ENCODE measurements at places on chromosomes 7 and 10. TPM values are rescaled to one million over a fixed set of nuclear protein-coding genes. Genes with fewer than 3 reads are reported as not detected.
A peak's percentile ranks its signal among the peaks of the same experiment; 100 is the strongest.

DNA sequence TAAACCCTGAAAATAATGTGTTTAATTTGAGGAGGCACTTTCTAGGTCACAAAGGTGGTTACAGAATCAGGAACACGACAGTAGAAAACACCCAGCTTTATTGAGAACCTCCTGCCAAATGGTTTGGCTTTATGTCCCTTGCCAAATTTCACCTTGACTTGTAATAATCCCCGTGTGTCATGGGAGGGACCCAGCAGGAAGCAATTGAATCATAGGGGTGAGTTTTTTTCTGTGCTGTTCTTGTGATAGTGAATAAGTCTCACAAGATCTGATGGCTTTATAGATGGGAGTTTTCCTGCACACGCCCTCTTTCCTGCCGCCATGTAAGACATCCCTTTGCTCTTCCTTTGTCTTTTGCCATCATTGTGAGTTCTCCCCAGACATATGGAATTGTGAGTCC lies 193.8 kb upstream of the KLF6 start:
- DNase-seq: no peak

OPALIN gene
- not detected for total RNA-seq

CEP55 gene
- 19.6 TPM for total RNA-seq

GRCh38 chr7:118590107-118590506 lies 365.6 kb downstream of the ANKRD7 start:
- DNase-seq: no peak

- no peak for DNase-seq
Observed at GRCh38 chr7:25187932-25188331, 40.4 kb downstream of the NPVF start.

DNA sequence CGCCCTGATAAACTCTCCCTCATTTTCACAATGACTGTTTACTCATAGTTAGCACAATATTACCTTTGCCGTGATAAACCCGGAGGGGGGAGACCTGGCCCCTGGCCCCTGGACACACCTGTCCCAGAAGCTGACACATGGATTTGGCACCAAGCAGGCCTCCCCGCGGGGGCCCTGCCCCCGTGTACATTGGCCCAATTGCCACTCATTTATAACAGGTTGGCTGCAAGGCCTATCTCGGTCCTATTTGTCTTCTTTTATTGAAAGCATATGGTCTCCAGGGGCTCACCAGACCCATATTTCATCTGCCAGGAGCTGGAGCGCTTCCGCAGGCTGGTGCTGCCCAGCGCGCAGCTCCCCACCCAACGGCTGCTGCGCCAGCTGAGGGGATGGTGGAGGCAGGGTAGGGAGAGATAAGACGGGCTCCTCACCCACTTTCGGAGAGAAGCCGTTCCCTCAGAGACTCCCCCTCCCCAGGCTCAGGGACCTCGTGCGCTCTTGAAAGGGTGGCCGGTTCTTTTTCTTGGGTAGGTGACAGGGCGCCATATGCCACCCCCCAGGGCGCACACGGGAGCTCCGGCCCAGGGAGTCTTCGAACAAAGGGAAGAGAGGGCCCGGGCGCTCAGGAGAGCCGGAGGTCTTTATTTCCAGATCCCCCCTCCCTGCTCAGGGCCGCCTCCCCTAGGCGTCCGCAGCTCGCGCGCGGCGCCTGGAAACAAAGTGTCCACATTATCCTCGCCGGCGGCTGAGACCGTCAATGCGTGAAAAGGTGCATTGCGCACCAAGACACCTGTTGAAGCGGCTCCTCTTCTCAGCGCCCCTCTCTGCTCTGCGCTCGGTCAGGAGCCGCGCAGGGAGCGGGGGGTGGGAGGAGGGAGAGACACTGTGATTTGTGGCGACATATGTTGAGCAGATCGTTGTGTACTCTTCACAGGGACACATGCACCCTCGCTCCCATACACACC lies 4.3 kb upstream of the NEUROG3 start:
- DNase-seq: peak; percentile 65

DNA sequence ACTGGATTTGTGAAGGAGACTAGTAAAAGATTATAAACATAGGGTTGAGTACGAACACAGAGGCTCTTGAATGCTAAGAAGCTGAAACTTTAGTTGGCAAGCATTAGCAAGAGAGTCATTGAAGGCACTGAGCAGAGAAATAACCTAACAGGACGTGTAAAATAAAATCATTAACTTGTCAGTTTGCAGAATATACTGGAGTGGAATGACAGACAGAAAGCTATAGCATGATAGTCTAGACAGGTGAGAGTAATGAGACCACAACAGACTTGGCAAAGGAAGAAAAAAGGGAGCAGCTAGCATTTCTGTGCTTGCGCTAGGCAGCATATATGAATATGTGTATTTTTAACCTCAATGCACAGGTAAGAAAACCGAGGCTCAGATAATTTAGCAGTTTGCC lies 30.8 kb downstream of the MINDY3 start:
- DNase-seq: no peak

GRCh38 chr7:8386926-8387550 lies 46.4 kb upstream of the NXPH1 start:
- DNase-seq: no peak

- DNase-seq: no peak
Observed at GRCh38 chr10:57262892-57263291, 901.8 kb upstream of the ZWINT start.

TNS3 gene
- 24.2 TPM for total RNA-seq

LHFPL3 gene
- 0.69 TPM for total RNA-seq

DNA sequence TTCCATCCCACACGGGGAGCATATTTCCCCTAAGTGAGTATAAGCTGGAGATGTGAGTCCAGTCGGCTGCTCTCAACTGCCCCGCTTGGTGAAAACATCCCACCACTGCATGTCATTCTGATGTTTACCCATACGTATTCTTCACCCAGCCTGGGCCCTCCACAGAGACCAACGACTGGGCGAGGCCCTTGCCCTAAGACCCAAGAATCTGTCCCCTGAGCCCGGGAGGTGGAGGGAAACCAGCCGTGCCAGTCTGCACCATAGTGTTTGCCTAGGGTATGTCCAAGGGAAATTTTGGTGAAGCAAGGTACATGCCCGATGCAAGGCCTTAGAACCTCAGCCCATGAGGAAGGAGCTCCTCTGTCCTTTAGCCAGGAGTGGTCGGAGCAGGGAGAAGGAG lies 67.9 kb downstream of the RGS10 start:
- DNase-seq: no peak

SKIDA1 gene
- 8.2 TPM for total RNA-seq

NUDT13 gene
- 1.9 TPM for total RNA-seq

DNA sequence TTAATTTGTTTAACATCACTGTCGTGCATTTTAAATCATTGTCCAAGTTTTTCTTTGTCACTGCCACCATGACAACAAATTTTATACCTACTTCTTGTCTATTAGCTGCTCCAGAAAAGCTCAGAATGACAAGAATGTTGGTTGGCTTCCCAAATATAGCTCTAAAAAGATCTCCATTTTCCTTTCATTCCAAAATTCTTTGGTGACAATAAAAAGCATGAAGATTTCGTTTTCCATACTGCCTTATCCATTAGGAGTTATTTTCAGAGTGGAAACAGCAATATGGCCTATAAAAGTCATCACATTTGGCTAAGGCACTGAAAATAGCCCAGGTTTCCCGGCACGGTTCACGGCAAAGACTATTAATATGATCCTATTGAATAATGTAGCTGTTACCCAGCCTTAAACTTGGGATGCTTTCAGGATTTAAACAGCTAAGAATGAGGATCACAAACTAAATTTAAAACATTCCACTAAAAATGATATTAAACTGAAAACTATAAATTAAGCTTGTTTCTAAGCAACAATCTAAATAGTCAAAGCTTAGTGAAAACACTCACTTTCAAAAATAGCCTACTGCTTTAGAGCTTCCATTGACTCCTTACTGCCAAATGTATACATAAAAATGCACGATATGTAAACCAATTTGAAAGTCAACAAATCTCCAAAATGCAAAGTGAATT lies 2.7 kb downstream of the CTTNBP2 start:
- DNase-seq: no peak

ABCA13 gene
- 0.13 TPM for total RNA-seq

DNA sequence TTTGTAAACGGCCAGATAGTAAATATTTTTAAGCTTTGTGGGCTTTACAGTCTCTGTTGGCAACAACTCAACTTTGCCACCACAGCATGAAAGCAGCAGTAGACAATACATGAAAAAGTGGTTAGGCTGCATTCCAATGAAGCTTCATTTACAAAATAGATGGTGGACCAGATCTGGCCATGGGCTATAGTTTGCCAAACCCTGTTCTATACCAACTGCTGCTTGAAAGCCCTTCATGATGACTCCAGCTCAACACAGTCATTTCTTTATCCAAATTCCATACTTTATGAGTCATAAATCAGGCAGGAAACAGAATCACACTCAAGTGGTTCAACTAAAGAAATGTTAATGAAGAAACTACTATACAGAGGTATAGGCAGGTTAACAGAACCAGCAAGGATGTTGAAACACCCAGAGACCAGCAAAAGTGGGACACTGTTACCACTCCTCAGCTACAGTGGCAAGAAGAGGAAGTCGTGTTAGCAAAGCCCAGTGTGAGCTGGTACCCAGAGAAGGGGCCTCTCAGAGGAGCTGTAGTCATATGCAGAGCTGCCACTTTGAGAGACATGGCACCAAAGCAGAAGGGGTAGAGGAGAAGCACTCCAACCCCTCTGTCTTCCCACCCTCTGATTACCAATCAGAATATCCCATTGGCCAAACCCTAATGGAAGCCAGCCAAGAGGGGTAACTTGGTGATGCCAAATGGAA lies 72.5 kb downstream of the PRLHR start:
- no peak for DNase-seq

TAS2R41 gene
- not detected for total RNA-seq

GRCh38 chr7:140519007-140519399 lies 39.7 kb upstream of the MKRN1 start:
- no peak for DNase-seq

- no peak for DNase-seq
Observed at GRCh38 chr7:3188946-3189345, 112.1 kb upstream of the SDK1 start.

DNA sequence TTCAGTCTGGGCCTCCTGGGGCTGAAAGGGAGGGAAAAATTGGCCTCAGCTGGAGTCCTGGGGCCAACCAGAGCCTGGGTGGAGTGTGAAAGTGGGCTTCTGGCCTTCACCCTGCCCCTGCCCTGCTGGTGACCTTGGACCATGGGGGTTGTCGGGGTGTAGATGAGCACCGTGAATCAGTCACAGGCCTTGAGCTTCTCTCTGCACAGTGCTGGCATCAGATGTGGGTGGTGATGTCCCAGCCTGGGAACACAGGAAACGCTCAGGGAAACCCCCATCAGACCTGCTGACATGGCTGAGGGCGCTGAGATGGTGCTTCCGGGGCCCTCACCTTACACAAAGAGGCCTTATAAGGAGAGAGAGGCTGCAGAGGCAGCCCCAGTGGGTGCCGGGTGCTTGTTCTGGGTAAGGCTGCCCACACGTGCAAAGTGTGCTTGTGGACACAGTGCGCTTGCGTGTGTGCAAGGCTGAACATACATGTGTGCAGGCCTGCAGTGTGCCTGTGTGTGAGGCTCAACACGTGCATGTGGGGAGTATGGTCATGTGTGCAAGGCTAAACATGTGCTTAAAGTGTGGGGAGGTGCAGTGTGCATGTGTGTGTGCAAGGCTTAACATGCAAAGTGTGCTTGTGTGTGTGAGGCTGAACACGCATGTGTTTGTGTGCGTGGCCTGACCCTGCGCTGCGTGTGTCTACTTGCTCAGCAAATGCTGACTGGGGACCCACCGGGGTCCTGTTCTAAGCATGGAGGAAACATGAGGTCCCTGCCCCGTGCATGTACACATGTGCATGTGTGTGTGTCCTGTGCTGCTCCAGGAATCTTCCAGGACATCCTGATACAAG lies 6.5 kb downstream of the ARPC1B start:
- DNase-seq: no peak

GSTO2 gene
- total RNA-seq: 12.7 TPM
